ENCODE measurements at places on chromosomes 1 and 21.

DNA sequence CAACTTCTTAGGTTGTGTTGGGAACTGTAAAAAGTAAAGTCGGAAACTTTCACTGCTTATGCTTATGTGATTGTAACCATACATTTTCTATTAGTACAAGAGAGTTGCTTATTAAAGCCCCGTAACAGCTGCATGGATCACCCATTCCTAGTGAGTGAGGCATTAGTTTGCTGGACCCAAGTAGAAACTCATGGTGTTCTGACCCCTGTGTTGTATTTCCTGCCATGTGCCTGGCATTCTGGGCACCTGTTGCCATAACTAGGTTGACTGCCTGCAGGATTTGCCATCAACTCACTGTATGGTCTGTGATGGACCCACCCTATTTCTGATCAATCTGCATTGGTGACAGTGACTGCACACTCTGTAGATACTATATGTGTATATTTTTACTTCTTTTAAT lies 173.0 kb downstream of the PGBD5 start:
- DNase-seq = no peak

DNA sequence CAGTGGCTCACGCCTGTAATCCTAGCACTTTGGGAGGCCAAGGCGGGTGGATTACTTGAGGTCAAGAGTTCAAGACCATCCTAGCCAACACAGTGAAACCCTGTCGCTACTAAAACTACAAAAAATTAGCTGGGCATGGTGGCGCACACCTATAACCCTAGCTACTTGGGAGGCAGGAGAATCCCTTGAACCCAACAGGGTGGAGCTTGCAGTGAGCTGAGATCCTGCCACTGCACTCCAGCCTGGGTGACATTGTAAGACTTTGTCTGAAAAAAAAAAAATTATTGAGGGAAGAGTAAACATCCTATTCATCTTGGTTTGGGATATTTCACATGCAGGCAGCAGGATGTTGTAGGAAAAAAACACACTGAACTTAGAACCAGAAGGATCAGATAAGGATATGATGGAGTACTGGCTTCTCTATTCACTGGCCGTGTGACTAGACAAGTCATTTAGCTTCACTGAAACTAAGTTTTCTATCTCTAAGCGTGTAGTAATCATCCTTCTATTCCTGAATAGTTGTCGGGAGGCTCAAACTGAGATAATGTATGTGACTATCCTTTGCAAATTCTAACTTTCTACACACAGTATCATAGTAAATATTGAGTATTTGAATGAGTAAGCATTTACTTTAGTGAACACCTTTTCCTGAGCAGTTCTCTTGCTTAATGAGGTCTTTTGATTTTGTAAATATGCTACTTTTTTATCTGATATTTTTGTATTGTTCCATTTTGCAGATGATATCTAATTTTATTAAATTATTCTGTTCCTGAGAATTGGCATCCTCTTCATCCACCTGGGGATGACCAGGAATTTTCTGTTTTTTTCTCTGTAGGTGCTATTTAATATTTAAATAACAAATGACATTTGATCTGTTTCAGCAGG lies 18.2 kb downstream of the CAP1 start:
- no peak for DNase-seq

DNA sequence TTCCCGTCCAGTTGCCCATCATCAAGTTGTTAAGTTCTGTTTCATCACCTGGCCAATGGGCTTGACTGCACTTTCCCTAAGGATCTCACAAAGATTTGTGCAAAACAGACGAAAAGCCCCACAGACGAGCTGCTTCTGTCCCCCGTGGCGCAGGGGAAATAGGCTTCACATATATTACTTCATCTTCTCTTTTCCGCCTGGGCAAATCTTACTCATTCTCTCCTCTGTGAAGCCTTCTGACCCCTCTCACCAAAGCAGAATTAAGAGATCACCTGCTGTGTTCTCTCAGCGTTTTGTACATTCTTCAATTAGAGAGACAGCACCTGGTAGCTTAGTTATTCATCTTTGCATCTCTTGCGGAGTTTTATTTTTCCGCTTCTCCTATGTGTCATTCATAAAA lies 129.8 kb downstream of the IGSF21 start:
- no peak for DNase-seq

DNA sequence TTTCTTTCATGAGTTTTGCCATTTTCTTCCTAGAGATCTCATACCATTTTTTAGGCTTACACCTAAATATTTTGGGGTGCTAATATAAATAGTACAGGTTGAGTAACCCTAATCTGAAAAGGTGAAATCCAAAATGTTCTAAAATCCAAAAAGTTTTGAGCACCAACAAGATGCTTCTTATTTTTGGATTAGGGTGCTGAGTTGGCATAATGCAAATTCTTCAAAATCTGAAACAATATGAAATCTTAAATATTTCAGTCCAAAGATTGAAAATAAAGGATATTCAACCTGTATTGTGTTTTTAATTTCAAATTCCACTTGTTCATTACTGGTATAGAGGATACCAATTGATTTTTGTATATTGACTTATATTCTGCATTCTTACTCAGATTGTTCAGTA lies 51.1 kb upstream of the KCNK2 start:
- DNase-seq = no peak

GRCh38 chr1:5809207-5809788 lies 182.9 kb downstream of the NPHP4 start:
- DNase-seq = no peak

- DNase-seq = no peak
Observed at GRCh38 chr1:54834007-54834541, 33.0 kb upstream of the TTC22 start.

DNA sequence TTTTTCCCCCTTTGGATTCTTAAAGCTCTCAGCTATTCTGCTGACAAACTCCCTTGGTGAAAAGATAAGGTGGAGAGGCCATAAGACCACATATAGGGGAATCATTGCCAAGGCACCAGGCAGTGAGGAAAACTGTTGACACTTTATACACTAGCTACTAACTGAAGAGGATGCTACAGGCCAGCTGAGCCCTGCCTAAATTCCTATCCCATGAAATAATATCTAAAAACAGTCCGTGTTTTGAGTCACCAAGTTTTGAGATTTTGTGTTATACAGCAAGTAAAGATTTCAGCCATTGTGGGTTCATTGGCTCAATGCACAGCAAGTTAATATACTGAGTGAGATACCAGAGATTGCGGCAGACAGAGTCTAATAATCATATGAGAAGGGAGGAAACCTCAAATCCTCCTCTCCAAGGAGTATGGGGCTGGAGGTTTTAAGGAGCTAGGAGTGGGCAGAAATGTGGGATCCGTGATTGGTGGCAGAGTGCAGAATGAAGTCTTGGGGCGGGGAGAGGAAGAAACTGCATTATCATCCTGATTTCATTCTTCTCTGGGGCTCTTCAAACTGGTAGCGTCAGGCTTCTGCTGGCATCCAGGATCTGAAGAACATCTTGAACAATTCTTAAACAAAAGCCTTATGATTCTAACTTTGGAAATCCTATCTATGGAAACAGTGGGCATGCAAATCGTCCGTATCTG lies 9.2 kb downstream of the CLDN8 start:
- no peak for DNase-seq

DNA sequence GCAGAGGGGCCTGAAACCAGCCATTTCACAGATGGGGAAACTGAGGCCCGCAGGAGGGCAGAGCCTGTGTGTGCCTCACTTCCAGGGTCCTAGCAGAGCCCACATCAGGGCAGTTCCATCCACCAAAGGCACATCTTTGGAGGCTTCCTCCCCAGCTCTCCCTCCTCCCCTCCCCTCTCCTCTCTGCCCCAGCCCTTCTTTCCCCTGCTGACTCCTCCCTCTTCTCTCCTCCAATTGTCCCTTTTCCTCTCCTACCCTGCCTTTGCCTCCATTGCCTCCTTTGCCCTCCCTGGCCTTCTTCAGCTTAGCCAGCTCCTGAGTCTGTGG lies 56.6 kb downstream of the TMEM53 start:
- DNase-seq = no peak
